ENCODE measurements at places on chromosomes 4 and X. TPM values are rescaled to one million over a fixed set of nuclear protein-coding genes. Genes with fewer than 3 reads are reported as not detected.

- H3K27ac ChIP-seq, result no peak overlapping the region
- DNase-seq, result no peak
- H3K36me3 ChIP-seq, result no peaks in the 10 kb centered on the region
- H3K4me3 ChIP-seq, result no peak overlapping the region
- H3K4me1 ChIP-seq, result no peaks in the 10 kb centered on the region
- peaks cover 16% of the 10 kb centered on the region for H3K27me3 ChIP-seq
Measured at GRCh38 chr4:147078362-147078761, 132.7 kb upstream of the TTC29 start.

- H3K4me3 ChIP-seq, result no peak overlapping the region
- H3K27me3 ChIP-seq, result peaks cover 5% of the 10 kb centered on the region
- H3K4me1 ChIP-seq, result peaks cover 17% of the 10 kb centered on the region
- H3K27ac ChIP-seq, result no peak overlapping the region
- H3K36me3 ChIP-seq, result no peaks in the 10 kb centered on the region
Measured at GRCh38 chr4:184853436-184853835, 27.7 kb upstream of the ACSL1 start.

- H3K4me1 ChIP-seq, result no peaks in the 10 kb centered on the region
- H3K27me3 ChIP-seq, result no peaks in the 10 kb centered on the region
- H3K4me3 ChIP-seq, result no peak overlapping the region
- H3K36me3 ChIP-seq, result no peaks in the 10 kb centered on the region
- peak; percentile 20 for DNase-seq
Measured at GRCh38 chrX:25968920-25969319, 169.2 kb upstream of the MAGEB18 start.

DNA sequence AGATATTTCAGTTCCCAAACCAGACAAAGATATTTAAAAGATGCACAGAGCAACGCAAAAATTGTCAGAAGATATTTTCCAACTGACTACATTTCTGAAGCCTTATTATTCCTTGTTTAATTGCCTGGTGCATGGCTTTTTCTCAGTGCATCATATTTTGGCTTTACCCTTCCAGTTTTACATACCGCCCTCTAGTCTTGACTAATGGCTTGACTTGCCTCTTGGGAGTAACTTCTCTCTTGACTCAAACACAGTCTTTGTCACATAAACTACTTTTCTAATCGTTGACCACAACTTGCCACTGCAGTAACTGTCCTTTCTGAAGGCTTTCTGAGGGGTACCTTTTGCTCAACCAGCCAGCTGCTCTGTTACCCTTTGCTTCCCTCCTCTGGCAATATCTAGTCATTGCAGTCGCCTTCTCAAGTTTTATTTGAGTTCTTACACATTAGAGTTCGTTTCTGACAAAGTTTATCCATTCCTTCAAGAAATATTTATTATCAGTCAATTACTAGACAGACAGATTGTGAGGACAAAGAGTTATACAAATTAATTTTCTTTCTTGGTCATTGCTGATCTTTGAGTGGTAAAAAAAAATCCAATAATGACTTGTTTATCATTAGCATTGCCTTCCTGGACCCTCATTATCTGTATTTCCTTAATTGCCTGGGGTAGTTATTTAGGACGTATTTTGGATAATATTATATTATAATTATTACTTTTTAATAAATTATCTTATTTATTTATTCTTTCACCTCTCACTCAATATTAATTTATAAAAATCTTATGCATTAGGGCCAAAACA lies 506.9 kb upstream of the PCDH10 start:
- no peak overlapping the region for H3K27ac ChIP-seq
- no peaks in the 10 kb centered on the region for H3K36me3 ChIP-seq
- no peaks in the 10 kb centered on the region for H3K4me1 ChIP-seq
- no peaks in the 10 kb centered on the region for H3K27me3 ChIP-seq
- DNase-seq, result peak; percentile 15

DNA sequence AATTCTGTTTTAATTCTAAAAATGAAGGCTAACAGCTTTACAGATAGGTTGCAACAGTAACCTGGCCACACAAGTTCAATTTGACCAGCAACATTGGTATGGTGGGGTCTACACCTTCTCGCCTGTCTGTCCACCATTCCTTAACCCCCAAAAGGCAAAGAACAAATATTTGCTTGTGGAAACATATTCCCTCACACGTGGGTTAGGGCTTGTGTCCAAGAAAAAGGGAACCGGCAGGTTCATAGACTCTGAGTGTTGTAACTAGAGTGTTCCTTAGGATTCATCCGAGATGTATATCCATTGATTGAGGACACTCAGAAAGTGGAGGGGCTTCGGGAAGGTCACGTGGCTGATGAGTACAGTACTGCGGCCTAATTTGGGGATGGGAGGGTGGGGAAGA lies 54.1 kb downstream of the C4orf51 start:
- H3K4me1 ChIP-seq, result peaks cover 23% of the 10 kb centered on the region
- H3K27me3 ChIP-seq, result no peaks in the 10 kb centered on the region
- no peaks in the 10 kb centered on the region for H3K36me3 ChIP-seq
- no peak overlapping the region for H3K4me3 ChIP-seq
- no peak for DNase-seq

GRCh38 chrX:120090208-120090607 lies 12.7 kb upstream of the RHOXF2B start:
- no peaks in the 10 kb centered on the region for H3K4me1 ChIP-seq
- no peak overlapping the region for H3K27ac ChIP-seq
- H3K36me3 ChIP-seq, result no peaks in the 10 kb centered on the region
- no peaks in the 10 kb centered on the region for H3K27me3 ChIP-seq
- no peak for DNase-seq
- H3K4me3 ChIP-seq, result no peak overlapping the region

DNA sequence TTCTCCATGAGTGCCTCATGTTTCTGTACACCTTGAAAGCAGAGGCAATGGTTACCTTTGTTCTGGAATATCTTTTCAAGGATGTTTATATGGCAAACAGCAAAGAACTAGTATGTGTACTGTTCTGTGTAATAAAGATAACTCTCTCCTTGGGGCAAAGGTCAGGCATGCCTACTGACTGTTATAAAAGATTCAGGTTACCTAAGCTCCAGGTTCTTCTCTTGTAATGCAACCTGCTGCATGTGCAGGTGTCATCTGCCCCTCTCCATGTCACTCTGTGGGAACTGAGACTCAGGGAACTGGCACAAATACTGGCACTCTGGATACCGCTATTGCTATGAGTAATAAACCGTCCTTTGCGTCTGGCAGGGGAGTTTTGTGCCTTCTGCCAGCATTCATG lies 5.4 kb upstream of the TRPC3 start:
- no peak overlapping the region for H3K27ac ChIP-seq
- H3K27me3 ChIP-seq, result peaks cover 11% of the 10 kb centered on the region
- H3K36me3 ChIP-seq, result no peaks in the 10 kb centered on the region
- H3K4me3 ChIP-seq, result no peak overlapping the region

DNA sequence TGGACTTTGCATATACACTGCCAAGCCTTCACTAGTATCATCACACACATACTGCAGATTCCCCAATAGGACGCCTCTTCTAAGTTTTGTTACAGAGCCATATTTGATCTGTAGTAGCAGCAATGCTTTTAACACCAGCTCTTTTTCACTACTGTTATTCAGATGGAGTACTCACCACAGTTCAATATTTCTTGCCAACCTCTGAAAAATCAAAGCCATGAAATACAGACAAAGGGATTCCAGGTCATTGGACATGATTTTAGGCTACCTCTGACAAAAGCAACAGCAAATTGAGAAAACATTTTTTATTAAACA lies 390.7 kb upstream of the ADGRL3 start:
- no peak overlapping the region for H3K27ac ChIP-seq
- no peaks in the 10 kb centered on the region for H3K4me1 ChIP-seq
- no peaks in the 10 kb centered on the region for H3K36me3 ChIP-seq
- H3K27me3 ChIP-seq, result no peaks in the 10 kb centered on the region

DNA sequence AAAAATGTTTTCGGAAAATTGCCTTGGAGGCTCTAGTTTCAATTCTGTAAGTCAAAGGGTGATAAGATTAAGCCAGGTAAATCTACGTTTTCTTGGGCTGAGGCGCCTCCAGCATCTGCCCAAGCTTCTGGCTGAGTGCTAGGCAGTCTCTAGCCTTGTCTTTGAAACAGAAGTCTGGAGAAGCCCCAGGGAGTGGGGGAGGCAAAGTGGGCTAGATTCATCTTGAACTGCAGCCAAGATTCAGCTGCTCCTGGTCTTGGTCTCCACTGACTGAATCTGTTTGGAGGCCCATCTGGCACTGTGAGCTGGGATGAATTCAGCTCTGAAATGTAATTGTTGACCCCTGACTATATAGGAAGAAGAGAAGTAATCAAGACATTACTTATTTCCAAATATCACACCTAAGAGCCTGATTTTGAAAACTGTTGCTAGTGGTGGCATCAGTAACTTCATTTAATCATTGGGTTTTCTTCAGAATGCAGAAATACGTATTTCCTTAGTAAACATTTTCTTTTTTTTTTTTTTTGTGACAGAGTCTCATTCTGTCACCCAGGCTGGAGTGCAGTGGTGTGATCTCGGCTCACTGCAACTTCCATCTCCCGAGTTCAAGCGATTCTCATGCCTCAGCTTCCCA lies 187.3 kb upstream of the LEF1 start:
- H3K27me3 ChIP-seq, result no peaks in the 10 kb centered on the region
- peaks cover 60% of the 10 kb centered on the region for H3K4me1 ChIP-seq
- DNase-seq, result peak; percentile 20
- peak overlapping the region; percentile 74 for H3K27ac ChIP-seq

GRCh38 chrX:85084770-85085393 lies 81.2 kb downstream of the APOOL start:
- no peaks in the 10 kb centered on the region for H3K27me3 ChIP-seq
- H3K4me1 ChIP-seq, result no peaks in the 10 kb centered on the region
- peaks cover 15% of the 10 kb centered on the region for H3K36me3 ChIP-seq
- no peak overlapping the region for H3K27ac ChIP-seq
- DNase-seq, result peak; percentile 22

- H3K4me3 ChIP-seq, result no peak overlapping the region
- no peak overlapping the region for H3K27ac ChIP-seq
- no peaks in the 10 kb centered on the region for H3K27me3 ChIP-seq
- DNase-seq, result no peak
Measured at GRCh38 chr4:67103001-67103747, 442.1 kb downstream of the CENPC start.

- DNase-seq, result no peak
- H3K4me3 ChIP-seq, result no peak overlapping the region
- H3K36me3 ChIP-seq, result no peaks in the 10 kb centered on the region
- H3K4me1 ChIP-seq, result no peaks in the 10 kb centered on the region
- H3K27ac ChIP-seq, result no peak overlapping the region
Measured at GRCh38 chr4:17869327-17869726, 58.5 kb downstream of the NCAPG start.

GRCh38 chr4:135256111-135256510 lies 1054.5 kb upstream of the PABPC4L start:
- no peaks in the 10 kb centered on the region for H3K27me3 ChIP-seq
- H3K4me1 ChIP-seq, result no peaks in the 10 kb centered on the region
- no peak overlapping the region for H3K27ac ChIP-seq
- no peaks in the 10 kb centered on the region for H3K36me3 ChIP-seq
- no peak for DNase-seq
- H3K4me3 ChIP-seq, result no peak overlapping the region

GRCh38 chr4:121951521-121952110 lies at the start of gene TRPC3:
Gene TRPC3 (minus strand): TSS chr4:121952060. CDS start chr4:121951680, 380 bp downstream.
- H3K36me3 ChIP-seq, result no peaks in the 10 kb centered on the region
- peaks cover 36% of the 10 kb centered on the region for H3K27me3 ChIP-seq
- H3K4me1 ChIP-seq, result peaks cover 4% of the 10 kb centered on the region
- no peak within 1 kb of the TSS for H3K27ac ChIP-seq
- peak within 1 kb of the TSS; percentile 77 for H3K4me3 ChIP-seq
- peak; percentile 57 for DNase-seq

DNA sequence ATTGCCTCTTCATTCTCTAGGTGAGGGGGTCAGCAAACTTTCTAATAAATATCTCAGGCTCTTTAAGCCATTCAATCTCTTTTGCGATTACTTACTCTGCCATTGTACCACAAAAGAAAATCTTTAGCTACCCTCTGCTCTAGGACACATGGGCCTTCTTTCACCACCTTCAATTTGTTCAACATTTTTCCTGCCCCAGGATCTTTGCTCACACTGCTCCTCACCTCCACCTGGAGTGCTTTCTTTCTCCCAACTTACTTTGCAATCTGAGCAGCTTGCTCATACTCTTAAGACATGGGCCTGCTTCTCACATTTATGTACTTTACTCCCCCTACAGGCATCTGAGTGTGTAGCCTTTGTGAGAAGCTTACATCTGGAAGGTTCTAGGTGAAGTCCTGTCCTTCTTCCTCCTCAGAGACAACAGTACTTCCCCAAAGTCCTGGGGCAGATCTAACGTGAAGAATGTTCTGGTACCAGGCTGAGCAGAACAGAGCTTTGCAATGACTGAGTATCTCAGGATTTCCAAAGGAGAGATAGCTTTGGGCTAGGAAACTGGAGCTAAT lies 55.0 kb upstream of the PRDM5 start:
- H3K36me3 ChIP-seq, result no peaks in the 10 kb centered on the region
- H3K27ac ChIP-seq, result no peak overlapping the region
- no peak overlapping the region for H3K4me3 ChIP-seq
- no peaks in the 10 kb centered on the region for H3K27me3 ChIP-seq
- no peak for DNase-seq

DNA sequence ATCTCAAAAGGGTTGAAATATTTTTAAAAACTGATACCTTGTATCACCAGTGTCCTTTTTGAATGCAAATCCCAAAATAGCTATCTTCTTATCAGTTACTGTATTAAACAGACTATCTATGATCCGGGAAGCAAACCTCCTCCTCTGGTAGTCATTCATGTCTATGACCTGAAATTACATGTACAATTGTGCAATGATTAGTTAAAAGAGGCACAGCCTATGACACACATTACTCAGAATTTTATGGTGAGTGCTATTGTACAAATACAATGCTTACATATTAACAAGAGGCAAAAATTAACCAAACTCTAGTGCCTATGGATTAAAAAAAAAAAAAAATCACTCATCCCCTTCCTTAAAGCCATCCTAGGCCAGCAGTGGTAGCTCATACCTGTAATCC lies 21.7 kb downstream of the UGDH start:
- no peak for DNase-seq
- no peak overlapping the region for H3K4me3 ChIP-seq
- no peaks in the 10 kb centered on the region for H3K27me3 ChIP-seq
- H3K4me1 ChIP-seq, result no peaks in the 10 kb centered on the region
- H3K36me3 ChIP-seq, result peaks cover 32% of the 10 kb centered on the region

DNA sequence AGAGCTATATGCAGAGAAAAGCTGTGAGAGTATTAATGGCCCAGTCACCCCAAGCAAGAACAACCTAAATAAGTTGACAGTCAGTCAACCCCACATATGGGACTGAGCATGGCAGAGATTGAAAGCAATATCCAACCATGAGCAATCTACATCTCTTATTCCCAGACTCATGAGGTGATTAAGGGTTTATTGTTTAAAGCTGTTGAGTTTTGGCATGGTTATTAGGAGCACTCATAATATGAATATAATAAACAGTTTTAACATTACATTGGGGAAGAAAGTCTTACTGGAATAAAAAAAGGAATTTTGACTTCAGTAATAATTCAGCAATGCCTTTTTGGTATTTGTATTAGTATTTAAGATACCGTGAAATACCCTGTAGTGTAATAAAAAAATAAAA lies 1627.4 kb downstream of the STIM2 start:
- no peak for DNase-seq
- H3K36me3 ChIP-seq, result no peaks in the 10 kb centered on the region
- H3K4me1 ChIP-seq, result no peaks in the 10 kb centered on the region
- H3K27me3 ChIP-seq, result no peaks in the 10 kb centered on the region

Gene PGK1
- total RNA-seq, result 1,263 TPM

Gene REELD1
- 0.16 TPM for total RNA-seq

Data from activated CD4-positive, alpha-beta T cell treated with anti-CD3 and anti-CD28 coated beads for 36 hours (primary cell).